ENCODE measurements at places on chromosomes 16 and 17.
A peak's percentile ranks its signal among the peaks of the same experiment; 100 is the strongest.

GRCh38 chr16:82199209-82199608, 29.2 kb upstream of the MPHOSPH6 start:
- DNase-seq: no peak

DNA sequence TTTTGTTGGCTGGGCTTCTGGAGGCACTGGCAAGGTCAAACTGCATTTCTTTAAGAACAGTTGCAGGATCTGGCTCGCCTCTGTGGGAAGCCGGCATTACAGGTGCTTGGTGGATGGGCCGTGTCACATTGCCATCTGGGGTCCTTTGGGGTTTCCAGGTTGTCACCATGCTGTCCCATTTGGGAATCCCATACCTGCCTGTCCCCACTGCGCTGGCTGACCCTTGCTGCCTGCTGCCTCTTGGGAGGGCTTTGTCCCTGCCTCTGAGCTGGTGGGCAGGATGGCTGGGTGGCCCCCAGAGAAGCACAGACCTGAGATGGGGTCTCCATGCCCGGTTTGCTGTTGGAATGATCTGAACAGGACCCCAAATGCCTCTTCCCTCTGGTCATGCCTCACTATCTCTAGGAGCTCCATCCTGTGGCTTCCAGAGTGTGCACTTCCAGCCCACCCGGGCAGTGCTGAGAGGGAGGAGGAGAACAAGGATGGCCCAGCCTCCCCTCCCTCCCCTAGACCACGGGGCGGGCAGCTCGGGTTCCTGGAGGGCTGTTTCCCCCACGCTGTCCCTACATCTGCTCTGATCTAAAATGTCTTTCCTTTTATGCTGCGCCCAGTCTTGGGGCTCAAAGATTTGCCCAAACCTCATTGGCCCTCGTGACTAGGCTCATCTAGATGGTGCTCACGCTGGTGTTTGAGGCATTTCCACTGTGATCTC, 28.0 kb downstream of the OR1D5 start:
- DNase-seq: no peak

- DNase-seq: no peak
Observed at GRCh38 chr17:27776882-27777624, 23.3 kb downstream of the NOS2 start.

GRCh38 chr17:79629548-79630049, 18.7 kb upstream of the RBFOX3 start:
- DNase-seq: no peak

GRCh38 chr17:44375196-44376017, 11.8 kb upstream of the FAM171A2 start:
- no peak for DNase-seq

DNA sequence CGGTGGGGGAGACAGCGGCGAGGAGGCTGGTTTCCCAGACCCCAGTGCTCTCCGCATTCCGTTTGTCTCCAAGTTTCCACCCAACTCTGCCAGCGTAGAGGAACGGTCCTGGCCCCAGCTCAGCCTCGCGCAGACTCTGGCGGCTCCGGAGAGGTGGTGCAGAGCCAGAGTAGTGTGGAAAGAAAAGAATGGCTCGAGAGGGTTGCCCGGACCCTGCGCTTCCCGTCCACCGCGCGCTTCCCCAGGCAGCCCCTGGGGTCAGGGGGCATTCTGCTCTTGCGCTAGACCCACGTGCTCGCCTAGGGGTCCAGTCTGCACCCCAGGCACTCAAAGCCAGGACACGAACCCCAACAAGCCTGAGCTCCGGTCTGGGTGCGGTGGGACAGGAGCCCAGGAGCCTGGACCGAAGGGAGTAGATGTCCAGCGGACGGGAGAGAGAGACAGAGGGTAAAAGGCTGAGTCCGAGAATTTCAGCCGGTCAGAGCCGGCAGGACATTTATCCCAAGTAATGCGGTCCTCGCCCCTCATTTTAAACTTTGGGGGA, 3.8 kb downstream of the PMP22 start:
- no peak for DNase-seq

DNA sequence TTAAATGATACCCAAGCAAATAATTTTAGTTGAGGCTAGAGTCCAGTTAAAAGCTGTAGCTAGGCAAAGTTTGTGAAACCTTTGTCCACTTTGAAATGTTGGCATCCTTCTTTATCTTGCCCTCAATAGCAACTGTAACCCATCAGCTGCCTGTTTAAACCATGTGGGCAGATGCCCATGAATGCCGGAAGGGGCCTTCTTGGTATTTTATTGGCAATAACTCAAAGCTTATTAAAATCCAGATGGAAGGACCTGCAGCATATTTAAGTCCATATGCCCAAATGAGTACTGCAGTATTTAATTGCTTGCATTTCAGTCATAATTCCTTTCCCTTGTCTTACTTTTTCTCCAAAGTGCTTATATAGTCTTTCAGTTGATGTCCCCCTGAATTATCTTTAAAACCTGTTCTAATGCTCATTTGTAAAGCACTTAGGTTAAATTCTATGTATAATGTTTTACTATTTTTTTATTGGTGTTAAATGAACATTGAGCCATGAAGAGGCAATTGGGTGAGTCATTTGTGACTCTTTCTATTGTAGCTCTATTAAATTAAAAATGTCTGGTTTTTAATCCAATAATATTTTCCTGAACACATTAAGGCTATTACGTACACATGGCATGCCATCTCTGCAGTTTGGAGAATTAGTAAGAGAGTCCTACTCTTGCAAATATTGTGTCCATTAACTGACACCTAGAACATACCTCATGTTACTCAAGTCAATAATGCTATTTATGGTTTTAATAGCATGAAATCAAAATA, 225.3 kb downstream of the KCNJ2 start:
- DNase-seq: no peak

DNA sequence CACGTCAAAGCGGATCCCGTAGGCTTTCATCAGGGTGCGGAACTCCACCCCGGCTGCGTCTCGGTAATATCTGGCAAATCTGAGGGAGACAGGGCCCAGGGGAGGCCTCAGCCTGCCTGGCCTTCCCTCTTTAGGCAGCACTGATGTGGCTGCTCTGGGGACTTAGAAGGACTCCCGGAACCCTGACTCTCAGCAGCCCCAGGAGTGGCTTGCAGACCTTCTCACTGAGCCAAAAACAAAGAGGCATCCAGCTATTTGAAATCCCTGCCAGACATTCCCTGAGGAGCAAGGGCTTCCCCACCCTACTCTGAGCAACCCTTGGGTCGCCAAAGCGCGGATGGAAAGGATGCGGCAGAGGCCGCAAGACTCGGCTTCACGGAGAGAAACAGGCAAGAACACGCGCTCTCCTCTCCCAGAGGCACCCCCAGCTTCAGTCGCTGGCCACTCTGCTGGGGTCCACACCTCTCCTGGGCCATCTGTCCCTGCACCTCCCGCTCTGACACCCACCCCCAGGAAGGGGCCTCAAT, 7.9 kb downstream of the P2RX5 start:
- DNase-seq: no peak

- peak; percentile 35 for DNase-seq
Observed at GRCh38 chr17:38620551-38621277, 15.0 kb upstream of the SRCIN1 start.

DNA sequence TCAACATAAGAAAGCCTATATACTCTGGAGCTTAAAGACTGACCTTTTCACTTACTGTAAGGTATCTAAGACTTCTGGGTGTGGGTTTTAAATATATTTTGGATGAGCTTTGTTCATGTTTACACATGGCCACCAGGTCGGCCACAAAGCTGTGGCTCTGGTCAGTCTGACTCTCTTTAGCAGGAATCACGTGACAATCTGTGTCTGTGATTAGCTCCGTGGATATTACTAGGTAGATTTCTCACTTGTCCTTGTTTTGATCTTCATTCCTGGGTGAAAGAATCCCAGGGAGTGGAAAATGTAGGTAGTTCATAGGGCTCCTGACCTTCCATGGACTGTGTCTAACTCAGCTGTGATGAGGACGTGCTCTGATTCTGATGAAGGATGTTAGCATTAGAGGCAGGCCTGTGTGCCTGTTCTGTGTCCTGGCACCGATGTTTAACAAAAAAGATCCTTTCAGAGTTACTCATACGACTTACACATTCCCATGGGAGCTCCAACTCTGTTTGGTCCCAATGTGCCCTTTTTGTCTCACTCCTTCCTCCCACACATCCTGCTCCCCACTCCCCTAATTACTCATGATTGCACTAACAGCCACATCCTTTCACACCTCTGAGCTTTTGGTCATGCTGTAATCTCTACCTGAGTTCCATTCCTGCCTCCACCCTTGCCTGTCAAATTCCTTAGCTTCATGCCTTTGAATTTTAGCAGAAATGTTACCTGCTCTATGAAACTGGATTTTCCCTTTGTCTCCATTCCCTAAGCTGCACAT, 425.1 kb downstream of the MAF start:
- DNase-seq: no peak

- no peak for DNase-seq
Observed at GRCh38 chr17:28755486-28755885, 11.7 kb downstream of the TRAF4 start.

GRCh38 chr17:80942423-80943345, 49.0 kb upstream of the CHMP6 start:
- peak; percentile 95 for DNase-seq

- DNase-seq: no peak
Observed at GRCh38 chr17:77404812-77405581, 264.2 kb downstream of the SEC14L1 start.

GRCh38 chr17:13024016-13024415, 6.2 kb upstream of the ELAC2 start:
- no peak for DNase-seq

- no peak for DNase-seq
Observed at GRCh38 chr17:19904412-19904811, 36.7 kb upstream of the ULK2 start.

- DNase-seq: no peak
Observed at GRCh38 chr17:67891481-67892119, 66.3 kb downstream of the BPTF start.
